GM04503 (cell line): ENCODE measurements at places on chromosomes 6 and 20.
A peak's percentile ranks its signal among the peaks of the same experiment; 100 is the strongest.

DNA sequence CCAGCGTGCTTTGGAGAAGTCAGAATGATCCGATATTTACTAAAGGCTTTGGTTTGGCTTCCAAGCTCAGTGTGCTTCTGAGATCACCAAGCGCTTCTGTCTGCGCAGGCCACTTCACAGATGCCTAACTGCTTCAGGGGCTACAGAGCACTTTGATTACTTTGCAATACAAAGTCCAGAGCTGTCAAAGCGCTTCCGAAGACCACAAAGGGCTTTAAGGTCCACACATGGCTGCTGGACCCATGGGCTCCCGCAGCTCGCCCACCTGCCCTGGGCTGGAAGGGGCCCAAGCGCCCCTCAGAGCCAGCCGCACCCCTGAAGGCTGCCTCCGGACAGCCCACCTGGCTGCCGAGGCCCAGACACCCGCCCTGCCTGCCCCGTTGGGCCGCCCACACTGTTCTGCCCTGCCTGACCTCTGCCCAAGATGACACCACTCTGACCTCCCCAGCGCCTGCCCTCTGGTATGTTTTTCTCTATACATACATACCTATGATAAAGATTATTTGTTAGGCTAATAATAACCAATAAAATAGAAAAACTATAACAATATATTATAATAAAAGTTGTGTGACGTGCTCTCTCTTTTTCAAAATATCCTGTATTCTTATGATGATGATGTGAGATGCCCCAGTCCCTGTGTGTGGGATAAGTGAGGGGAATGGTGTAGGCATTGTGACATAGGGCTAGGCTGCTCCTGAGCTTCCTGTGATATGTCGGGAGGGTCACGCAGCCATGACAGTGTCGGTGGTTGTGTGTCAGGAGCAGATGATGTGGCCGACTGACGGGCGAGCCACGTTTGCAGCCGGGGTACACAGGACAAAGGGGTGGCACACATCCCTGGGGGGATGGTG is 22.6 kb downstream of the DYNLT1 start:
- DNase-seq = no peak

DNA sequence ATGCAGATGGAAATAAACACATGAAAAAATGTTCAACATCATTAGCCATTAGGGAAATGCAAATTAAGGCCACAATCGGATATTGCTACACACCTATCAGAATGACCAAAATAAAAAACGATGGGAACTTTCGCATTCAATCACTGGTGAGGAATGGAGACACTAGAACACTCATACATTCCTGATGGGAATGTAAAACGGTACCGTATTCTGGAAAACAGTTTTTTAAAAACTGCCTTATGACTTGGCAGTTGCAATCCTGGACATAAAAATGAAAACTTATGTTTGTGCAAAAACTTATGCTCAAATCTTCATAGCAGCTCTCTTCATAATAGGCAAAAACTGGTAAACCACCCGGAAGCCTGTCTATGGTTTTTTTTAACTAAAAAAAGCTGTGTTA is 146.0 kb downstream of the CEBPB start:
- peak; percentile 84 for DNase-seq

DNA sequence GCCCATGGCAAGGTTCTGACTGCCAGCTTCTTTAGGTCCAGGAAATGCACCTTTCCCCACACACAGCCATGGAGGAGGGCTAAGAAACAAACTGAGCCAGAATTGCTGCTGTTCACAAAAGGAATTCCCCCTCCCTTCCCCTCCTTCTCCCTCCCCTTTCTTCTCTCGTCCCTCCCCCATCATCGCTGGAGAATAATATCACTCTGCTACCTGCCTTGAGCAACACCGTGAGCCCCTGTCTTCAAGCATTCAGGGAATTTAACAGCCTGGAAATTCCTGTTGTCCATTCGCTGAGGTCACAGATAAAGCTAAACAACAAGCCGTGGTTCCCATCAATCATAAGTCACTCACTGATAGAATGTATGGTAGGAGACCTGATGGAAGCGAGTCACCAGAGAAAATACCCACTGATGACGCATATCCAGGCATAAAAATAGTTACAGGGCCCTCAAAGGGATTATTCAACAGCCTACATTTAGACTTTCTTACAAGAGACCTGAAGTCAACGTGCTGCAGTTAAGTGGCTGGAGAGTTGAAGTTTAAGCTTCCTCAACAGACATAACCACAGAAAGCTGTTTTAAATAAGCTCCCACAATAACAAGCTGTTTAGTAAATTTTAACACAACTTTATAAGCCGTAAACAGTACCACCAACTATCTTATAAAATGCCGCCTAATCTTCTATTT is 59.7 kb downstream of the HIVEP2 start:
- DNase-seq = peak; percentile 92

DNA sequence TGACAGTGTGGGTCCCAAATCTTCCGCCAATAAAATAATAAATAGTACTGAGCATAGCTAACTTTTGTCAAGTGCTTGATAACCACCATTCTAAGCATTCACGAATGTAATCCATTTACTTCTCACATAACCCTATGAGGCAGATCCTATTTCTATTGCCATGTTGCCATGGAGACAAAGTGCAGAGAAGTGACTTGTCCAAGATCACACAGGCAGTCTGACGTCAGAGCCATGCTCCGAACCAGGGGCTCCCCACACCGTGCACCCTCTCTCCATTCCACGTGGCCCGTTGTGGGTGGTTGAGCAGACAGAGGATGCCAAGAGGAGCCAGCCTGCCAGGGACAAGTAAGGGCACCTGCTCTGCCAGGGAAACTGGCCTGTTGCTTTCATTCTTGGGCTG is 38.9 kb downstream of the CDH22 start:
- DNase-seq = no peak

GRCh38 chr6:140372064-140372463 is 997.6 kb upstream of the CITED2 start:
- DNase-seq = no peak

- no peak for DNase-seq
These were observed 99.0 kb upstream of the TNFAIP3 start for GRCh38 chr6:137767911-137768690.

DNA sequence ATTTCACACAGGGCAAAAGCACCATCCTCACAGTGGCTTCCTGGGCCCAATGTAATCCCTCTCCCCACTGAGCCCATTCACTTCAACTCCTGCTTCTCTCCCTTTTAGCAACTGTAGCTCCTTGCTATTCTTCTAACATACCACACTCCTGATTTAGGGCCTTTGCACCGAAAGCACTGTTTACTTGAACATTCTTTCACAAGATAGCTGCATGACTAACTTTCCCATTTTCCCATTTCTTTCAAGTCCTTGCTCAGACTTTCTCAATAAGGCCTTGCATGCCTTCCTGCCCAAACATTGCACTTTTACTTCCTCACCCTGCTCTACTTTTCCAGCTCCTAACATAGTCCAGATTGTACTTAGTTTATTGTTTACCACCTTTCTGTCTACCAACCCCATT is 73.0 kb downstream of the SHPRH start:
- DNase-seq = peak; percentile 63

- no peak for DNase-seq
These were observed 100.5 kb downstream of the EYA4 start for GRCh38 chr6:133341607-133342158.
